ENCODE measurements at places on chromosomes 5 and 9.

GRCh38 chr5:158288272-158288657 is 429.3 kb upstream of the CLINT1 start:
- DNase-seq = no peak

DNA sequence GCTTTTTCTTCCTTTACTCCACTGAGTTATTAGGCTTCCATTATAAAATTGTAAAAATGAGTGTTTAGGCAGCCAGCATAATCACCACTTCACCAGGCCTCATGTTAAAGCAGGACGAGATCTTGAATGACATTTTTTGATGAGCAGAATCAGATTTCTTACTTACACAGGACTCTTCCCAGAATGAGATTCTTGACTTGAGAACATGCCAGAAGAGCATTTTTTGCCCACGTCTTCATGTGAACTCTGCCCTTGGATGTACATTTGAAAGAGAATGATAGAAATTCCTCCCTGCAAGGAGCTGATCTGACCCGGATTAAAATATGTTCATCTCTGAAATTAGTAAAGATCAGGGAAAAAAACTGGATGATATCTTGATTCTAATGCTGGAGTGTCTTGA is 212.1 kb upstream of the ADRA1B start:
- DNase-seq = no peak

DNA sequence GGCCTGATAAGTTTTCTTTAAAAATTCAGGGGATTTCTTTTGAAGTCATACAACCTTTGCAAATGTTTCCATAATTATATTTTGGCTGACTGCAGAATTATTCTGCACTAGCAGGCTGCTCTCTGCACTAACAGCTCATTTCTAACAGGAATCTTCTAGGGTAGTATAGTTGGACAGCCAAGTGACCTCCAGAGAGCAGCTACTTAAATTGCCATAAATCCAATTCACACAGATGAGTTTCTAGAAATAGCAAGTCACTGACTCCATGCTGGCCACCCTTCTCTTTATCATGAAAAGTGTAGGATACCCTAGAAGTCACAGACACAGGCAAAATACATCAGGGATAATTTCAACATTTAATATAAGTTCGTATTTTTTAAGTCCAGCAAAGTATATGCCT is 110.9 kb upstream of the TARS1 start:
- DNase-seq = no peak

- no peak for DNase-seq
Measured at GRCh38 chr9:120592210-120592609, 12.2 kb upstream of the CDK5RAP2 start.

- no peak for DNase-seq
Measured at GRCh38 chr9:20512636-20513035, 109.7 kb downstream of the MLLT3 start.

GRCh38 chr9:118686959-118687358 is 682.3 kb downstream of the BRINP1 start:
- no peak for DNase-seq

DNA sequence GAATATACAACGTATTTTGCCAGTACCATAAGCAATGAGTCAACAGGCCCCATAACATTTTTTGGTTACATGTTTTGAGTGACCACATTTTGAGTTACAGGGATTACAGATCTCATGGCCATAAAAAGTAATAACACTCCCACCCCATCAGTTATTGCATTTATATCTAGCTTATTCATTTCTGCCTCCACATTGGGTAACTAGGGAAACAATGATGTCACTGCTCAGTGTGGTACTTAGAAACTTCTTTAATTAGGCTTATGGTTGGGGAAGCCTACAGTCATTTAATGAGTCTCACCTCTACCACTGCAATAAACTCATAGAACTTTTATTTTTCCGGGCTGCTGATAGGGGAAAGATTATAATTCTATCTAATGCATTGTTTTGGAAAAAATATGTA is 39.9 kb upstream of the SMIM15 start:
- DNase-seq = no peak

GRCh38 chr5:147381555-147381954 is 128.3 kb downstream of the DPYSL3 start:
- DNase-seq = no peak

DNA sequence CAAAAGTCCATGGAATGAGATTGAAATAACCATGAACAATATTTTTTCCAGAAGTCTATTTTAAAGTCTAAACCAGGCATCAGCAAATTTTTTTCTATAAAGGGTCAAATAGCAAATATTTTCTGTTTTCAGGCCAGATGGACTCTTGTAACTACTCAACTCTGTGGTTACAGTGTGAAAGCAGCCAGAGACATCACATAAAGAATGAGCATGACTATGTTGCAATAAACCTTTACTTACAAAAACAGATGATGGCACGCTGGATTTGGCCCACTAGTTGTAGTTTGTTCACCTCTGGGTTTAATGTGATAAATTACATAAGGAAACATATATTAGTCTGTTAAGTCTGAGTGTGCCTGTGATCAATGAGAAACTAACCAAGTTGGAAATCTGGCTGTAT is 319.2 kb downstream of the TRPM3 start:
- no peak for DNase-seq

DNA sequence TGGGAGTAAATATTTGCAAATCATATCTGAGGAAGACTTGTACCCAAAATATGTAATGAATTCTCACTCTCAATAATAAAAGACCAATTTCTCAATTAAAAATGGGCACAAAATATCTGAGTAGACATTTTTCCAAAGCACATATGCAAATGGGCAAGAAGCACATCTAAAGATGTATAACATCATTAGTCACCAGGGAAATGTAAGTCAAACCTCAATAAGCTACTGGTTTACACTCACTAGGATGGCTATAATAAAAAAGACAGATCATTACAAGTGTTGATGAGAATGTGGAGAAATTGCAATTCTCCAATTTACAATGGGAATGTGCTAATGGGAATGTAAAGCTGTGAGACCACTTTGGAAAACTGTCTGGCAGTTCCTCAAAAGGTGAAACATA is 13.9 kb downstream of the PCSK5 start:
- no peak for DNase-seq

DNA sequence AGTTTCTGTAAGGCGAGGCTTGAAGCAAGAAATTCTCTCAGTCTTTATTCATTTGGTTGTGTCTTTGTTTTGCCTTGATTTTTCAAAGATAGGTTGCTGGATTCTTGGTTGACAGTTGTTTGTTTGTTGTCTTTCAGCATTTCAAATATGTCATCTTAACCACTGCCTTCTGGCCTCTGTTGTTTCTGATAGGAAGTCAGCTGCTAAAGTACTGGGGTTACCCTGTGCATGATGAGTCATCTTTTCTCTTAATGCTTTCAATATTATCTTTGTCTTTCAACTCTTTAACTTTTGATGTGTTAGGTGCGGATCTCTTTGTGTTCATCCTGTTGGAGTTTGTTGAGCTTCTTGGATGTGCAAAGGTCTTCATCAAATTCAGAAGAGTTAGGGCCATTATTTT is 1571.3 kb downstream of the MAT2B start:
- DNase-seq = peak; percentile 5
